Spinal cord (tissue), 10 donors: ENCODE measurements at places on chromosomes 3 and 15. TPM values are rescaled to one million over a fixed set of nuclear protein-coding genes. Genes with fewer than 3 reads are reported as not detected.

STAC gene
- 4.5 TPM for total RNA-seq

ACSBG1 gene
- total RNA-seq = 43.3 TPM

DNA sequence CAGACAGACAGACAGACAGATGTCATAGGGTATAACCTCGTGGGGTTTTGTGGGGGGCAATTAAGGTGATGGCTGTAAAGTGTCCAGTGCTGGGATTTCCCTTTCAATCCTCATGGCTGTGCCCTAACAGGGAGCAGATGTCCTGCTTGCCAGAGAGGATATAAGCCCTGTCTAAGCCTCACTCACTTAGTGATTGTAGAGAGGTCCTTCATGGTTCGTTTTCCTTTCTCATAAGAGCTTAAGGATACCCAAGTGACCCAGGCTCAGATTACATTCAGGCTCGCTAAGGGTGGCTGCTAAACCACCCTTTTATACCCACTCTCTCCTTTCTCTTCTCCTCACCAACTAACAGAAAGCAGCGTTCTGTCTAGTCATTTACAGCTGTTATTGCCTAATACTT lies 19.2 kb downstream of the LYSMD2 start:
- no peak overlapping the region for H3K27ac ChIP-seq
- no peak overlapping the region for H3K4me3 ChIP-seq
- H3K36me3 ChIP-seq = peaks cover 20% of the 10 kb centered on the region
- no peak for DNase-seq
- no peaks in the 10 kb centered on the region for H3K27me3 ChIP-seq

DNA sequence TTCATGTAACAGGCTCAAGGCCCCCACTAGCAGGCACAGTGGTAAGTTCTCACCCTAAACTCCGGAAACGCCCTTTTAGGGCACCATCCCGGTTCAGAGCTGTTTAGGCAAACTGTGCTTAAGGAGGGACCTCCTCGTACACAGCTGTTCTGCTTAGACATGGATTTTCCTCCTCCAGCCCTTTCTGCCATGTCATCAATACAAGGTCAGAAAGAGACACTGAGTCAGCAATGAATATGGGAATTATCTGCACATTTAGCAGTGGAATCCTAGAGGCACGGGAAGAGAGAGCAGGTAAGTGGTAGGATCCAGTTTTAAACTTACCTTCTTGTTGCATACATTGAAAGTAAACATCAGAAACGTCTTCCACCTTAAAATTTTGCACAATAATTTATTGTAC lies 107.3 kb downstream of the KCNAB1 start:
- DNase-seq = no peak
- H3K36me3 ChIP-seq = no peaks in the 10 kb centered on the region
- no peak overlapping the region for H3K4me3 ChIP-seq
- no peak overlapping the region for H3K27ac ChIP-seq
- H3K27me3 ChIP-seq = no peaks in the 10 kb centered on the region

- no peaks in the 10 kb centered on the region for H3K36me3 ChIP-seq
- DNase-seq = no peak
- no peak overlapping the region for H3K27ac ChIP-seq
- no peaks in the 10 kb centered on the region for H3K4me1 ChIP-seq
- H3K27me3 ChIP-seq = no peaks in the 10 kb centered on the region
Observed at GRCh38 chr15:100653608-100654007, 51.2 kb downstream of the ASB7 start.
